ENCODE measurements at places on chromosomes 1 and 21.

GRCh38 chr1:7457811-7458210 lies 313.3 kb upstream of the VAMP3 start:
- DNase-seq = no peak

DNA sequence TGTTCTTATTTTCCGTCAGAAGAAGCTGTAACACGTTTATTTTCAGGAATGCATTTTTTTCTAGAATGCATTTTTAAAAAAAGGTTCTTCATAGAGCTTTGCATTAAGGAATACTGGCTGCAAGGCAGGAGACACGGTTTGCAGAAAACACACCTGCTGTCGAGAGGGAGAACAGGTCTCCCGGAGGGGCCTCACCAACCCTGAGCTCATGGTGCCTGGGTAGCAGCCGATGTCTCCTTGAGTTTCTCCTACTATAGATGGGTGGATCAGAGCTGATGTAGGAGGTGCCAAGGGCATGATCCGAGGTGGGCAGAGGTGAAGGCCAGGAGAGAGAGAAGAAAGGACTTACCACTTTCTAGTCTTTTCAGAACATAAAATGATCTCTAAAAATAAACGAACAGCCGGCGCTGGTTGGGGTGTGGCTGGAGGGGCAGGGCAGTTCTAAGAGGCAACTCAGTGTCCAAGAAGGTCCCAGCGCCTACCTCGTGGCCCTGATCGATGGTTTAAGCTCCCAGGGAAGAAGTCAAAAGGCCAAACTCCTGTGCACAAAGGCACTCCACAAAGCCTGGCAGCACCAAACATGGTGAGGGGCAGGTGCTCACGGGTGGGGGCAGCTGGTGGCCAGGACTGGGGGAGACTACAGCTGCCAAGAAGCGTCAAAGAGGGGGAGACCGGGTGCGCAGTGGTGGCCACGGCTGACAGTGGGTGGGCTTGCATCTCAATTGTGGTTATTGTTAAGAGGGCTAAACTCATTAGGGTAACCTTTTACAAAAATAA lies 12.2 kb downstream of the MORN1 start:
- no peak for DNase-seq

DNA sequence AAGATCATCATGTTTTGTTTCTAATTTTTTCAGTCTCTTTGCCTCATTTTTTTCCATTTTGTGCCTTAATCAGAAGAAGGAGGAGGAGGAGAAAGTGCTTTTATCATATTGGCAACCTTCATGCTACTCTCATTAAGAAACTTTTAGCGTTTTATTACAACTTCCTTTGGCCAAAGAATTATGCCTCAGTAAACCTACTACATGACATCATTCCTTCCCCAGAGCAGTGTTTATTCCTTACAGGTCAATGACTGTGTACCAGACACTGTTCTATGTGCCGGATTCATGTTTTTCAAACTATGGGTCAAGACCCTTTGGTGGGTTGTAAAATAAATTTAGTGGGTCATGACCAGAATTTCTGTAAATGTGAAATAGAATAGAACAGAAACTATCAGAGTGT lies 110.4 kb downstream of the SLC30A10 start:
- no peak for DNase-seq

DNA sequence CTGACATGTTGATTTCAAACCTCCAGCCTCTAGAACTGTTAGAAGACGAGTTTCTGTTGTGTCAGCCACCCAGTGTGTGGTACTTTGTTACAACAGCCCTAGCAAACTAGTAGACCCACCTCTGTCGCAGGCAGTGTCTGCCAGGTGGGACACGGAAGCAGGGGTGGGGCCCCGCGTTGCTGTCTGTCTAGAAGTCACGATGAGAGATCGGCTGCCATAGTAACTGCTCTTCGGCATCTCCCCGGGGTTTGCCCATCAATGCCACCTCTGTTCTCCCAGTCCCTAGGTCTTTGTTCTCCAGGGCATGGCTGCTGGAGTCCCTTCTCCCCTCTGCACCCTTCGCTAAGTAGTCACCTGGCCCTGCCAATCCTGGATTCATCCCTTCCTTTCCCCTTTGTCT lies 15.2 kb upstream of the CLSTN1 start:
- no peak for DNase-seq

GRCh38 chr1:200139661-200140250 lies 112.2 kb downstream of the NR5A2 start:
- peak; percentile 88 for DNase-seq

Measured in T47D (cell line).